Right renal cortex interstitium (tissue), 3 donors: ENCODE measurements at places on chromosomes 1 and 21. TPM values are rescaled to one million over a fixed set of nuclear protein-coding genes. Genes with fewer than 3 reads are reported as not detected.

- DNase-seq: no peak
Observed at GRCh38 chr21:31342348-31342747, 1.7 kb downstream of the TIAM1 start.

GRCh38 chr1:228980232-228980937 is 245.1 kb downstream of the RHOU start:
- no peak for DNase-seq

DNA sequence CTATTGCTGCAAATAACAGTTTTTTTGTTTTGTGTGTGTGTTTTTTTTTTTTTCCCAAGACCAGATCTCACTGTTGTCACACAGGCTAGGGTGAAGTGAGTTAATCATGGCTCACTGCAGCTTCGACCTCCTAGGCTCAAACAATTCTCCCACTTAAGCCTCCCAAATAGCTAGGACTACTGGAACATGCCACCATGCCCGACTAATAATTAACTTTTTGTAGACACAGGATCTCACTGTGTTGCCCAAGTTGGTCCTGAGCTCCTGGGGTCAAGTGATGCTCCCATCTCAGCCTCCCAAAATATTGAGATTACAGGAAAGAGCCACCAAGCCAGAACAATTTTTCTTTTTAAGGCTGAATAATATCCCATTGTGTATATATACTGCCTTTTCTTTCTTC is 34.9 kb downstream of the DRAM2 start:
- DNase-seq: no peak

The PLEKHA6 gene
- 39.7 TPM for polyA plus RNA-seq

DNA sequence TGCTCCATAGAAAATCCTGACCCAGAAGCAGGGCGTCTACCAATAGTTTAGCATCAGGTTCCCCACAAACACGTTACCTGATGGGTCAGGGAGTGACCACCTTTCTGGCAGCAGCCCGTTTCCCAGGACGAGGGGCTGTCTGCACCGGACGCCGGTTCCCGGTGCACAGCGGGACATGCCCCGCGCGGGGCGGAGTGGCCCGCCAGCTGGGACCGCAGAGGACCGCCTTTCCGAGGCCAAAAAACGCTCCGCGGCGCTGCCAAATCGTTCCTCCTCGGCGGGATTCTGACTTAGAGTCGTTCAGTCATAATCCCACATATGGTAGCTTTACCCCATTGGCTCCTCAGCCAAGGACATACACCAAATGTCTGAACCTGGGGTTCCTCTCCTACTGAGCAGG is 126.1 kb downstream of the LIPI start:
- no peak for DNase-seq

- no peak for DNase-seq
Observed at GRCh38 chr1:60071296-60071695, 2.3 kb downstream of the C1orf87 start.

- no peak for DNase-seq
Observed at GRCh38 chr1:158131217-158131616, 49.5 kb upstream of the CD1D start.

The VWA5B1 gene
- 0.65 TPM for polyA plus RNA-seq

DNA sequence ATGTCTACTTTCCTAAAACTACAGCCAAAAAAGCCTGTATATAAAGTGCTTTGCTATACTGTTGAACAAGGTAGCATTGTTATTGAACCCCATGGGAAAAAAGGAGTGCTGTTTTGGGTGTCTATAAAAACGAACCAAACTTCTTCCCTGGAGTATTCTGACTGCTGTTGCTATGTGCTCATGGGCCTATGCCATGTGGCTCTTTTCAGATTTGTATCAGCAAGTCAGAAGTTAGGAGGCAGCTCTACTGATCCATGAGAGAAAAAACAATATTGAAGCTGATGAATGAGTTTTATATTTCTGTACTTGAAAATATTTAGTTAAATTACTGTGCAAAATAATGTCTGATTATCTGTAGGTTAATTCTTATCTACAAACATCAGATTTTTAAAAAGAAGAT is 66.5 kb downstream of the ADGRL2 start:
- no peak for DNase-seq

GRCh38 chr1:58848818-58849411 is 65.1 kb upstream of the JUN start:
- no peak for DNase-seq

DNA sequence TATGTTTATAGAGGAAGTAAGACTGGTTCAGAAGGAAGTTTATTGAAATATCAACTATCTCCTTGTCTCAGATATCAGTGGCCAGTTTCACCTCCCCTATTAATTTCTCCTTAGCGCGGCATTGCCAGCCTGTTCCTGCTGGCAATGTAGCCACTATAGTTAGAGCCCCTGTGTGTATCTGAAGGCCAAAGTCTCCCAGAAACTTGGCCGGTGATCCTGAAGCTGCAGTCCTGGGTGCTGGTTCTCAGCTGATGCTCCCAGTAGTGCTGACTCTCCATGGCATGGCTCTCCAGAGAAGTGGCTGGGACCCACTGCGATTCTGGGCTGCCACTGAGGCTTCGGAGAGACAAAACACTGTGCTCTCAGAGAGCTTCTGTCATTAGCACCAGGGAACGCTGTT is 59.9 kb downstream of the TNN start:
- DNase-seq: no peak

DNA sequence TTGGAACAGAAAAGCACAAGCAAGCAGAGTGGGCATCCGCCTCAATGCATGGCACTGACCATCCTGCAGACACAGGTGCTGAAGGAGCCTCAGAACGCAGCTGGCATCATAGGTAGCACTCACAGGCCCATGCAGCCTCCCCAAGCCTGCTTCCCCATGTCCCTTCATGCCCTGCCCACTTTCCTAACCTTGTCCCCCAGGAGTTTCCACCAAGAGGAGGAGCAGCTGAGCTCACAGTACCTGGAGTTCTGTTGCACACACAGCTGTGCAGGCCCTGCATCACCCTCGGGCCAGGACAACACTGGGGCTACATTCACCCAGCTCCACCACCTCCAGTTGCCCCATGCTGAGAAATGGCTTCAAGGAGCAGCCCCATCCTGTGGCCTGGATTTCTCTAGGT is 83.4 kb downstream of the SETD4 start:
- DNase-seq: no peak

- no peak for DNase-seq
Observed at GRCh38 chr21:33493756-33494155, 2.2 kb upstream of the DNAJC28 start.

GRCh38 chr1:72282271-72283021 is at the start of gene NEGR1:
Gene NEGR1, minus strand, starts transcription at chr1:72282539.
- peak; percentile 63 for DNase-seq

The ADGRL4 gene
- polyA plus RNA-seq: 26.7 TPM

DNA sequence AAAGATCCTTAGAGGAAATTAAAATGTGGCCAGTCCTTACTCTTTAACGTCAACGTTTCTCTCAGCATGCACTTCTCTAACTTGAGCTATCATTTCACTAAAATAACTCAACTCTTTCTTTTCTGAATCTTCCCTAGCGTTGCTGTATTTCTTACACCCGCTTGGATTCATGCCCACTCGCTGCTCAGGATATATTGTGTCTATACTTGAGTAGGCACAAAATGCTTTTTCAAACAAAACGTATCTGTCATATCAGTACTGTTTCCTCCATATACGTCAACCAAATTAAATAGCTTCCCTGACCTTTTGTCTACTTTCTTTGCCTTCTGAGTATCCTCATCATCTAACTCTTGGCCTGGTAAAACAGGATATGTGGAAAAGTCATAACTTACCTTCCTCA is 549.7 kb downstream of the SMYD3 start:
- no peak for DNase-seq

- no peak for DNase-seq
Observed at GRCh38 chr21:29293495-29293894, 5.2 kb upstream of the BACH1 start.

The ZP4 gene
- not detected for polyA plus RNA-seq

The TPTE gene
- not detected for polyA plus RNA-seq

DNA sequence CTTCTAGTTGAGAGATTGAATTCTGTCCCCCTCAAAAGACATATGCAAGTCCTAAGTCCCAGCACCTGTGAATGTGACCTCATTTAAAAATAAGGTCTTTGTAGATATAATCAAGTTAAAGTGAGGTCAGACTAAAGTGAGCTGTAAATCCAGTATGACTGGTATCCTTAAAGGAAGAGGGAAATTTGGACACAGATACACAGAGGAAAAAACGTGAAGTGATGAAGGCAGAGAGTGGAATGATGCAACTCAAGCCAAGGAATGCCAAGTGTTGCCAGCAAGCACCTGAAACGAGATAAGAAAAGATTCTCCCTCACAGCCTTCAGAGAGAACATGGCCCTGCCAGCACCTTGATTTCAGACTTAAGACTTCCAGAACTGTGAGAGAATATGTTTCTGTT is 444.7 kb upstream of the VAMP3 start:
- DNase-seq: no peak

The ARID4B gene
- 62.1 TPM for polyA plus RNA-seq

The RBP7 gene
- polyA plus RNA-seq: 33.2 TPM

GRCh38 chr1:193070942-193071341 is 11.5 kb downstream of the RO60 start:
- DNase-seq: no peak

GRCh38 chr1:16173447-16174260 is 17.8 kb upstream of the EPHA2 start:
- no peak for DNase-seq

DNA sequence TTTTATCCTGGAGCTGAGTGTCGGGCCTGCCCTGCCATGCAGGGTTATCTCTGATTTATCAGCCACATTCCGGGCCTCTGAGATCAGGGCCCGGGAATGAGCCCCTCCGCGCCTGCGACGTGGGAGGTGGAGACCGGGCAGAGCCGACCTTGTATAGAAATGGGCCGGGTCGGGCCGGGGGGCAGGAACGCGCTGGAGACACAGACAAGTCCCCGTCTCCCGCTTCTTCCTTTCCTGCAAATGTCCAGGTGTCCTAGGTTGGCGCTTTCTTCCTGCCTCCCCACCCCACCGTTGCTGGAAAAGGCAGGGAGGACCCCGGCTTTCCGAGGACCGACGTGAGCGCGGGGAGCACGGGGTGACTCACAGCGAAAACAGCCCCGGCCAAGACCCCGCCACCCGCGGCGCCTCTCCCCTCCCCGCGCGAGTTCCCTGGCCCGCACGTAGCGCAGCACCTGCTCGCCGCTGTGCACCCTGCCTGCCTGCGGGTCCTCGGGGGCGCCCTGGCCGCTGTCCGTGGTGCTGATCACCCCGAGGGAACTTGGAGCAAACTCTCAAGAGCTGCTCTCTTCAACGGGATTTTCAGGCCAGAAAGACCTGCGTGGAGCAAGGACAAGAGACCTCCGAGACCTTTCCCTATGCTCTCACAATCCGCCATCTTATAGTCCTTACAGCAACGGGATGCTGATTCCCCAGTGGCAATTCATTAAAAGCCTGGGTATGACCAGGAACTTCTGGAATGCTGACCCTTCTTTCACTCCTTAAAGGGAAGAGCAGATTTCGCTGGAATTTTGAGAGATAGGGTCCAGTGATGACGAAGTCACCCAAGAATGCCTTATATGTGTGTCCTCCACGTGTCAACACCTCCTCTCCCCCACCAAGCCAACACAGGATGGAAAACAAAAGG is 475 bp upstream of the NPPB start:
- no peak for DNase-seq

The SELL gene
- 3.9 TPM for polyA plus RNA-seq

DNA sequence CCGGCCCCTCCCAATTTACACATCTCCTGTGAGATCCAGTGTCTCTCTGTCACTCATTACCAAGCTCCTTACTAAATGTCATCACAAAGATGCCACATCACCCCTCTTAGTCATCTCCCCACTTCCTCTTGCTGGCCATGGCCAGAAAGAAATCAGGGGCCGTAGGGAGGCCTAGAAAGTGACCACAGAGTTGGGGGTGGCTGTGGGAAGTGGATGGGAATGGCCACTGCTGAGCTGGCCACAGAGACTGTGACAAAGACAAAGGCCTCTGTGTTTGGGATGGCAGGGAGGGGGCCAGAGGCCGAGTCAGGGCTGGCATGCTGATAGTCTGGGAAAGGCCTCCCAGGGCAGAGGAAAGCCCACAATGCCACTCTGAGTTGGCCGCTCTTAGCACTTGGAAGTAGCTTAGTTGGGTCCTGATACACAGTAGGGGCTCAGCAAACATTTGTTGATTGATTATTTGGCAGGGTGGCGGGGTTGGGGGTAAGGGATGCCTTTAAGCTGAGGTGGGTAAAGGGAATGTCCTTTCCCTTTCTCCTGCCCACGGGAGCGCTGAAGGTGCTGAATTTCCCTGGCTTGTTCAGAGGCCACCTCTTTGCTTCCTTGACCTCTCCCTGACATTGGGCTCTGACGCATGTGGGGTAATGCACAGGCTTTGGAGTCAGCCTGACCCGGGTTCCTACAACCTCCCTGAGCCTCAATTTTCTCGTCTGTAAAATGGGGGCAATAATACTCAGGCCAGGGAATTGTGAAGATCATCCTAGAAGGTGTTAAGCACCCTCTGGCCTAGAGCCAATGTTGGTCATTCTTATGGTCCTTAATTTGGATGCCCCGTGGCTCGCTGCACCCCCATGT is 13.2 kb downstream of the NAV1 start:
- no peak for DNase-seq

DNA sequence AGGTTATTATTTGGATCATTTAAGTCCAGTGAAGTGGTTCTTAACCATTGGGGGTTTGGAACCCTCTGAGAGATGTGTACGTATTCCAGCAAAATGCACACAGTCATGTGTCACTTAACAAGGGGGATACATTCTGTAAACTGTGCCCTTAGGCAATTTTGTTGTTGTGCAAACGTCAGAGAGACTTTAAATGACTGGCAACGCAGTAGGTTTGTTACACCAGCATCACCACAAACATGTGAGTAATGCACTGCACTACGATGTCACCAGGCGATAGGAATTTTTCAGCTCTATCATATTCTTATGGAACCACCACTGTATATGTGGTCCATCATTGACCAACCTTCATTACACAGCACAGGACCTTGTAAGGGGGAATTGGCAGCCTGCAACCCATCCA is 11.9 kb downstream of the AHCYL1 start:
- no peak for DNase-seq

- DNase-seq: no peak
Observed at GRCh38 chr1:33740040-33740744, 123.7 kb upstream of the HMGB4 start.

- DNase-seq: no peak
Observed at GRCh38 chr1:201696217-201696761, 132.7 kb upstream of the IPO9 start.

The HMGCS2 gene
- 113 TPM for polyA plus RNA-seq

The PLD5 gene
- 1.4 TPM for polyA plus RNA-seq

The SIPA1L2 gene
- polyA plus RNA-seq: 29.5 TPM
